ENCODE measurements at places on chromosomes 5 and 9.

DNA sequence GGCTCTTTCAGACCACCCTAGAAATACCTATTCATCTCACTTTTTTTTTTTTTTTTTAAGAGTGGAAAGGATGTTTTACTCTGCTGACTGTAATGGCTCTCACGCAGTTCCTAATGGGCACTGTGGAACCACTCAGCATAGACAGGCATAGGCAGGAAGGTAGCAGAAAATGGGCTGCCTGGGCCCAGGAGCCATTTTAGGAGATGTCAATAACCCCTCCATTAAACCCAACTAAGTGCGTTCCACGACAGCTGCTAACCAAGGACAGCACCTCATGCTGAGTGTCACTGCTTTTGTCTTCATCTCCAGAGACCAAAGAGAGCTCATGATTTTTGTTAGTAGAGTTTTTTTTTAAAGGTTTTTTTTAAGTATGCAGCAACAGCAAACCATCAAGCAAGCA lies 15.3 kb downstream of the MAP1B start:
- DNase-seq: no peak

DNA sequence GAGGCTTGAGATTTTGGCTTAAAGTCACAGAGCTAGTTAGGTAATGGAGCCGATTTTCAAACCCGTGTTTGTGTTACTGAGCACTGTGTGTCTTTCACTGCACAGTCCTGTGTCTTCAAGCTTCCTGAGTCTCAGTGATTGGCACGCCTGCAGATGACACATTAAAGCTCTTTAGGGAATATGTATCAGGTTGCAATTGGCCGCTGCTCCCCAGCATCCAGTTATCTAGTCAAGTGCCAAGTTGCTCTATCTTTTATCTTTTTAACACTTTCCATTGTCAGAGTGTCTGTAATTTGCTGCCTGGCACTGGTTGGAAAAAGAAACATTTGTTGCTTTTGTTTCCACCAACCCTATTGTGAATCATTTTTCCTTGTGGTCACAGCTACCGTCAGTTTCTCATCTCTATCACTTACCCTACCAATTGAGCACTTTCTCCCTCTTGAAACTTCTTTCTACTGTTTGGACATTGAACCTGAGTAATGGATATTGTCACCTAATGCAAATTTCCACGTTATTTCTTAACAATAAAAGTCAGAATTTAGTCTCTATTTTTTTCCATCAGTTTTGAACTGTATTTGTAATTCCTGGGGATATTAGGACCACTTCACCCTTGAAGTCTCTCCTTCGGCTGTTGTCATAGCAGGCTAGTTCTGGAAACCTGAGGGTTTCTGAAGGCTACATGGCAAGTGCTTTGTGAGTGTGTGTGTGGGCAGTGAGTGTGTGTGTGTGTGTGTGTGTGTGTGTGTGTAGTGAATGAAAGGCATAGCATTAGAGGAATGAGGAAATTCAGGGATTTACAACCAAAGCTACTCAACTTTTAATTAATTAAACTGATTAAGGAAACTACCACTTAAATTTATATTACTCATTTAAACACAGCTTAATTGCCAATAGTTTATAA lies 274.3 kb downstream of the ISL1 start:
- no peak for DNase-seq

DNA sequence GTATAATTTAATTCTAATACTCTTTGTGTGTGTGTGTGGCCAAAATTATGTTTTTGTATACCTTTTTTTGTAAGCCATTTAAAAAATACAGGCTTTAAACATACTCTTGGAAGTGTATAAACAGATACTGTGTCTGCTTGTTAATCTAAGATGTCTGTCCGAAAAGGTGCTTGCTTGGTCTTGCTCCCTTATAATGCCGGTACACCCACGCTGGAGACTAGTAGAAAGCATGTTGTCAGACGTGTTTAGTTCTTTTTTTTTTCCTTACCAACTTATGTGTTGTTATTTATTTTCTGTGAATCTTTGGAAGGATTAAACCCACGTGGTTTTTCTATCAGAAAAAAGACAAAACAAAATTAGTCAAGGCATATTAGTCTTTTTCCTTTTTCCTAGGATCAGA lies 9.5 kb downstream of the GAPVD1 start:
- DNase-seq: no peak

DNA sequence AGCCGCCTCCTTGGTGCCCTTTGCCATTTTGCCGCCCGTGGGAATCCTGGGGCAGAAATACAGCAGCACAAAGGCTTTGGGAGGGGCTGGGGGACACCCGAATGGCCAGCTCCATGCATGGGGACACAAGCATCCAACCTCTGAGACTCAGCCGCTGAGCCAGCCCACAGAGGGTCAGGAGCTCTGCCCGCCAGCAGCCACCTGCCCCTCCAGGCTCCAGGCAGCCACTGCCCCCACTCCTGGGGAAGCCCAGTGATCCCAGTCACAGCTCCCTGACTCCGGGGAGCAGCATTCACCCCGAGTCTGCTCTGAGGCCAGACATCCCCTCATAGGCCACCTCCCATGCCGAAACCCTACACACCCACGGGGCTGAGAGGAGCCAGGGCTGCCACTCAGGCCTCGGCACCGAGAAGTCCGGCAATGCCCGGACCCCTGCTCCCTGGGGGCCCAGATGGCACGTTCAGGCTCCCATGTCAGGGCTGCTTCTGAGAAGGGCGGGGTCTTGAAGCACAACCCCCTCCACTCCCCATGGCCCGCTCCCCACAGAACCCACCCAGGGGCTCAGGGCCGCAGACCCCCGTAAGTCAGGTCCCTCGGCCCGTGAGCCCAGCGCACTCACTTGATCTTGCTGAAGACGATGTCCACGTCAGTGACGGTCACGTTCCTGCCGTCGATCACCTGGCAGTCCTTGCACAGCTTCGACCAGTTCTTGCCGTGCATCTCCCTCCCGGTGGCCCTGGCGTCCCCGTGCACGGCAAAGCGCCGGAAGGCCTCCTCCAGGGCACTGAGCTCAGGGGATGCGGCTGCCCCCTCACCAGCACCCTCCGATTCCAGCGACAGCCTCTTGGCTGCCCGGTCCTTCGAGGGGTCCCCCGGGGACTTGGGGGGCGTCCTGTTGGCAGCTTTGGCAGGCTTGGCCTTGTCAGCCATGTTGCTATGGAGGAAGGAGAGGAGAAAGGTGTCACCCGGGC lies 15.7 kb downstream of the TPPP start:
- DNase-seq: no peak

- no peak for DNase-seq
Measured at GRCh38 chr9:101400120-101400519, 1.5 kb downstream of the ZNF189 start.

DNA sequence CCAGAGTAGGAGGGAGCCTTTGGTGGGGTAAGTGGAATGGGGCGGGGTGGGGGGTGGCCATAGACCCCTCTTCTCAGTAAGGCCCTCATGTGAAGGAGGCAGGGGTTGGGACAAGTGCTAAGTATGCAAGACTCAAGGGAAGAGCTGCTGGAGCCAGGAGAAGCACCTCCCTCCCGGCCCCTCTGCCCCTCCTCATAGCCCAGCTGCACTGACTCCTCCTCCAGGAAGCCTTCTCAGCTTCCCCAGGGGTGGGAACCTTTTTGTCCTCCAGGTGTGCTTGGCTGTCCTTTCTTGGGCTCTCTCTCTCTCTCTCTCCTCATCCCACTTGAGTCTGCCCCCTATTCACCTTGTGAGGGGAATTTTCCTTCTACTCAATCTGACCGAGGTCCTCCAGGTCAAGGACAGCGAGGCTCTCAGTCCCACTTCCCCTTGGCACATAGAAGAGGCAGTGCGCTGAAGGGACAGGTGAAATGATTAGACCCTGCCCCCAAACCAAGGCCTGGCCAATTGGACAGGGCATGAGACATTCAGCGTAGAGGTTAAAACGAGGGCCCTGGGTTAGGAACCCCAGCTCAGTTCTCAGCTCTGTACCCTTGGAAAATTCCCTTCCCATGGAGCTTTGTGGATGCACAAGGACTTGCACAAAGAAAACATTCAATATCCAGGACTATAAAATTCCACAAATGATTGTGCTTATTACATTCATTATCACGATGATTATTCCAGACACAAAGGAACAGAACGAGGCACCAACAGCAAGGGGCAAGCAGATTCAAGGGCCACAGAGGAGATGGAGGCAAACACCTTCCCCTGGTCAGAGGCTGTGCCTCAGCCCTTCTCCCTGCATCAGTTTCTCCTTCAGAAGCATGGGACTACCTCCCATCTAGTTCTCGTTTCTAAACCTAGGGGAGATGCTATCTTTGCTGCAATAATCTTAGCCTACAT lies 45.6 kb upstream of the IL17B start:
- DNase-seq: no peak

GRCh38 chr5:71925608-71926091 lies 181.6 kb upstream of the MAP1B start:
- no peak for DNase-seq

DNA sequence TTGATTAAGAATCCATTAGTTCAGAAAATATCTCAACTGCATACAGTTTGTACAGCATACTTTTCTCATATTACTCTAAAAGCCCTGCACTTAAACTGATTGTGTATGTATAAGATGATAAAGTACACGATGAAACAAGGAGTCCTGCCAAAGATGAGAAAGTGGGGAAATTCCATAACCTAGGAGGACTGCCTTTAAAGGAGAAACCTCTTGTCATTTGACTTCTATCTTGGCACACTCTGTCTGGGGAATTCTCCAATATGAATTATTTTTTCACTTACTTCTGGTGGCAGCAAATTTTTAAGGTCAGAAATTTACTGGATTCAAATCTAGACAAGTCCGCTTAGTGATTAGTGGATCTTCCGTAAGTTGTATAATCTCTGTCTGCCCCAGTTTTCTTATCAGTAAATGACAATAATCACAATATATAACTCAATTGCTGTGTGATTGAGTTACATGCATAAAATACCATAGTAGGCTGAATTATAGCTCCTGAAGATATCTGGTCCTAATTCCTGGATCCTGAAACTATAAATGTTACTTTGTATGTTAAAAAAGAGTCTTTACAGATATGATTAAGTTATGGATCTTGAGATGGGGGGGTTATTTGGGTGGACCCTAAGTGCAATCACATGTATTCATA lies 17.0 kb upstream of the ISOC1 start:
- no peak for DNase-seq

DNA sequence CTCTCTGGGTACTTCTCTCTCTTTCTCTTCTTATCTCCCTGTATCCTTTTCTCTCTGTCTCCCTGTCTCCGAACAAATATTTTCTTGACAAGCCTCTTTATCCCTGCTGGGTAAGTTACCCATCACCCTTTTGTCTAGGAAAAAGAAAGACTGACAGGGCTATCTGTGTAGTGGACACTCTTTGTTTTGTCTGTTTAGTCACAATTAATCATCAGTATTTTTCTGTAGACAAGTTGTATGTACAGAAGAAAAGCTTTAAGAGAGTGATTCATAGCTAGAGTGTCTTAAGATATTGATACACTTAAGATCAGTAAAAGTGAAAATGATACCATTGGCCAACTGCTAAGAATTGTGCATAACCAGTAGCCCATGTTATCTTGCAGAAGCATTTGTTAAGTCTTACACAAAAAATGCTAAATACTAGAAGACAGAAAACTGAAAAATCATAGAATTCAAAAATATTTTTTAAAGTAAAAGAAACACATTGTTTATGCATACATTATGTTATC lies 1043.8 kb upstream of the EDIL3 start:
- DNase-seq: no peak

- no peak for DNase-seq
Measured at GRCh38 chr5:133732536-133732935, 120.2 kb upstream of the FSTL4 start.

DNA sequence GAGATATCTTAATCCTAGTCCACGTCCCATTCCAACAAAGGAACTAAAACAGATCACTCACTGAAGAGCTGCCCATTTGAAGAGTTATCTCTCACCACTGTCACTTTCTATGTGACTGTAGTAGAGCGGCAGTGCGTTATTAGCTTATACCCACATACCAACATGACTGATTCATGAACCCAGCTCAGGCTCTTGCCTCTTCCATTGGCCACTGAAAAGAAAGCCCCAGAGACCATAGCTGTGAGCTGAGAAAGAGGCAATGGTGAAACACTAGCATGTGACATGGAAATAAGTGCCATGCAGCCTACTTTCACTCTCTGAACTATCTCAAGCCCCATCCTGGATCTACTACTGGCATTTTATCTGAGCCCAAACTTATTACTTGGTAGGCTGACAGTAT lies 151.7 kb upstream of the MOCS2 start:
- DNase-seq: no peak

DNA sequence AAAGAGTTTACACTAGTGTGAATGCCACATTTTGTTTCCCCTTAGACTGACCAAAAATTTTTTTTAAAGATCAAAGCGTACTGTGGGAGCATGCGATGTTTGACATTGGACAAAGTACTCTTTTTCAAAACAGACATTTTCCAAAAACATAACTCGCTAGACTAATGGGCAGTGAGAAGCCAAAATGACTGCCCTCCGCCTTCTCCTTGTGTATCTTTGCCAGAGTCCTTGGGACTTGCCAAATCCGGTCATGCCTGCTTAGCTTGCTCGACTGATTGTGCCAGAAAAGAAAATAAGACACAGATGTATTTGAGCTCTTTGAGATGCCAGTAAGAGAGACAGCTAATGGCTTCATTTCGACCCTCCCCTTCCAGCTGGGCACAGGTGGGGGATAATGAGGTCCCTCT lies 157.5 kb downstream of the MAPKAP1 start:
- DNase-seq: no peak

GRCh38 chr9:108339251-108339650 lies 516.5 kb downstream of the ACTL7B start:
- no peak for DNase-seq

- no peak for DNase-seq
Measured at GRCh38 chr5:124764992-124765611, 18.7 kb upstream of the ZNF608 start.

GRCh38 chr9:75023846-75024245 lies 4.2 kb downstream of the CARNMT1 start:
- no peak for DNase-seq

DNA sequence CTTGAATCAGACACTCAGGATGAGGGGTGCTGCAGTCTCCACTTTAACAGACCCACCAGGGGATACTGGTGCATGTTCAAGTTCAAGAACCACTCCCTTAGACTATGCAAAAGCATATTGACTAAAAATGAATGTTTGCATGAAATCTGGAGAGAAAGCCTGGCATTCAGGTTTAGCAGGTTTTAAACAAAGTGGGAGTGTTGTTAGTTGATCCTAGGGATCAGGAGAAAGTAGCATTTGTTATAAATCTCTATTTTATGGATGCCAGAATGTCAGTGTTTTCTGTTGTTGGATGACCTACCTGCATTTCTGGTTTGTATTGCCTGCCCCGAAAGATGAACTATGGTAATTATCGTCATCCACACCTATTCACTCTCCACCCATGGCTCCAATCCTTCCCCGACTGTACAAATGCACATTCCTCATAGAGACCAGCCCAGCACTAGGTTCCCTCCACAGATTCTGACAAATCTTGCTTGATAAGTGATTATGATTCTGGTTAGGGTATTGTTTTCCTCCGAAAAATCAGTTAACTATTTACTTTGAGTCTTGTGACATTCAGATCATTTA lies 17.2 kb downstream of the TMEM252 start:
- no peak for DNase-seq
